Activated T-cell treated with anti-CD3 and anti-CD28 coated beads, Interleukin-2, amount 50 U/mL, for 4 hours (primary cell): ENCODE measurements at places on chromosomes 7 and 10. TPM values are rescaled to one million over a fixed set of nuclear protein-coding genes. Genes with fewer than 3 reads are reported as not detected.

Gene SFRP4
- total RNA-seq: not detected

Gene SPDYE11
- not detected for total RNA-seq

DNA sequence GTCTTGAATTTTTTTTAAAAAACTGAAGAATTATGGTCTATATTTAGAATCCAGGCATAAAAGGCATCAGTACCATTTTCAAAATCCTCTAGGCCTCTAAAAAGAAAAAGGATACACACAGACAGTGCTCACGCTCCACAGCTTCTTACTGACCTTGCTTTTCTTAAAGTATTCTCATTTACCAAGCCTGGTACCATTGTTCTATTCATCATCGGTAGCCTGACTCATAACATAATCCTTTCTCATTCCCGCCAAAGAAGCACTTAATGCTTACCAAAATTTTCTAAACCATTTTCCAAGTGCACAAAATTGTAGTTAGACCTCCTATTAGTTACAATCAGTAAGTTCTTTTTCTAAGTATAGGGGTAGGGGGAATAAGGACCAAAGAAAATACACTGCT lies 54.6 kb downstream of the ATE1 start:
- DNase-seq: no peak

DNA sequence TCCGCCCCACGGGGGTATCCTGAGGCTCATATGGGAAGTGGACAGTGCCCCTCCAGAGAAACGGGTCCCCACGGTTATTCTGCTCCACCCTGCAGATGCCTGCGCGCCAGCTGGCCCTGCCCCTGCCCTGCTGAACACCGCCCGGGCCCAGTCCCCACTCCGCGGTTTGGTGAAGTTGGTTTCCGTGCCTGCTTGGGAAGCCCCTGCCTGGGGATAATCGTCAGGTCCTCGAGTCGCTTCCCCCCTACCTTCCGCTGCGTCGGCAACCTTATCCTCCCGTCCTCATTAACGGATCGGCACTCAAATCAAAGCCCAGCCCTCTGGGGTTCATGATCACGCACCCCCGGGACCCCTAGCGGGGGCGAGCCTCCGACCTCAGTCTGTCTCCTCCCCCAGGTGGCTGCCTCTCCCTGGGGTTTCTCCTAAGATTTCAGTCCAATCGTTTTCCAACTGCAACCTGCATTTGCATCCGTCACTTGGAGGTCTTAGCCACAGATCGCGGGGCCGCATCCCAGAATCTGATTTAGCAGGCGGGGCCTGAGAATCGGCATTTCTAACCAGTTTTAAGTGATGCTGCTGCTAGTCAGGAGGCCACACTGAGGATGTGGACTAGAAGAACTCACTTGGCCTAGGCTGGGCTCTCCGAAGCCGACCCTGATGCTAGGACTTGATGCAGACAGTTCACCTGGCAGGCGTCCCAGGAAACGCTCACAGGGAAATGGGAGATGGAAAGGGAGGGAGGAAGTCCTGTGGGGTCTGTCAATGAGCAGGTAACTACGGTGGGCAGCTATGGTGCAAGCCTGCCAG lies 27.6 kb downstream of the WDR86 start:
- DNase-seq: no peak

DNA sequence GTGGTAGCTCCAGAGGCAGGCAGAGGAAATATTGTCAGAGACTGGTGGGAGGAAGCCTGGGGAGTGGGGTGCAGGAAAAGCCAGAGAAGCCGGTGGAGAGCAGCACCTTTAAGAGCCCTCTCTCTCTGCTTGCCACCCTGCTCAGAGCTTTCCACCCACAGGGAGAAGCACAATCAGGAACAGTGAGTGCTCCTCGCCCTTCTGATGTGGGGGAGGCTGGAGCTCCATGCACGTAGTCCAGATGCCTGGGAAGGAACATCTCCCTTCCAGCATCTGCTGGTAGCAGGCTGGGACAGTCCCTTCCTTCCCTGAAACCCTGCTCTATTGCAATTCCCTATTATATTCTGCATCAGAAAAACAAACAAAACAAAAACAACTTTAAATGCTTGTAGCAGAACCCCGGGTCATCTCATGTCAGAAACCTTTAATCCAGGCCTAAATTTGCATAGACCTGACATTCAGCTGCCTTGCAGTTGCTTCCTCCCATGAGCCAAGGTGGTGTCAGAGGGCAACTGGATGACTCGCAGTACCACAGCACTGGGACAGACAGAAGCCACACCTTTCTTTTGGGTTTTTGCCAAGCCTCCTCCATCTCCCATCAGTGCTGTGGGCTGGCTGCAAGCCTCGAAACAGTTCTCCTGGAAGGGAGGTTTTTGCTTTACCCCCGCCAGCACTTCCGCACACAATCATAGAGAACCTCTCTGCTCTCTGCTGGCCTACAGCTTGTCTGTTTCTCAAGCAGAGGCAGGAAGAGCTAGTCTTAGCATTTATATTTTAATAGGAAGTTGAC lies 13.1 kb downstream of the AVPI1 start:
- no peak for DNase-seq

DNA sequence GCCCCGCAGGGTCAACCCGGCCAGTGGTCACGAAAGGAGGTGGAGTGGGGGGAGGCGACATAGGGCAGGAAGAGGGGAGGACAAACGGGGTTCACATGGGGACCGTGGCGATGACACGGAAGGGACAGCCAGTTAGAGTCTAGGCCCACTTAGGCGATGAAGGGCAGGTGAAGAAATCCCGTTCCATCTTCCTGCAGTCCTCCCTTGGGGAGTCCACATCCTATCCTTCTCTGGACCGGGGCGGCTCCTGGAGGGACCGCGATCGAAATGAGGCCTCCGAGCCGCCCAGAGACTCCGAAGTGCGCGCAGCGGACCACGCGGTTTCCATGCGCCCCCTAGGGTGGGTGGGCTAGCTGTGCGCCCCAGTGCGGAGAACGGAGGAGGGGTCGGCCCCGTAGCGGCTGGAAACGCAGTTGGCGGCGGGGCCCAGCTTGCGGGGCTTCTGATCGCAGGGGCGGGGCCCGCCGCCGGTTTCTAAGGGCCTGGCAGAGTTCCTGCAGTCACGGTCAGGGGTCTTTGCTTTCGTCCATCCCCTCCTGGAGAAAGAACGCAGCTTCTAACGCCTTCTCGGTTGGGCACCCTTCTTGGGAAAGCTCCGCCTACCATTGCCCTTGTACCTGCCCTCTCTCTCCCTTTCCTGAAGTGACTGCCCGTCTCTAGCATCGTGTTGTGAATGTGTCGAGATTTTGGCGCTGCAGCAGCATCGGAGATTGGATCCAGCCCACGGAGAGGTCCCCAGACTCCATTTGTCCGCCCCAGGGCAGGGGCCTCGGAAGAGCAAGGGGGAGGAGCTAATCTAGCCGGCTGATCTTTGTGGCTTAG lies 17.9 kb upstream of the TMEM225B start:
- peak; percentile 70 for DNase-seq

DNA sequence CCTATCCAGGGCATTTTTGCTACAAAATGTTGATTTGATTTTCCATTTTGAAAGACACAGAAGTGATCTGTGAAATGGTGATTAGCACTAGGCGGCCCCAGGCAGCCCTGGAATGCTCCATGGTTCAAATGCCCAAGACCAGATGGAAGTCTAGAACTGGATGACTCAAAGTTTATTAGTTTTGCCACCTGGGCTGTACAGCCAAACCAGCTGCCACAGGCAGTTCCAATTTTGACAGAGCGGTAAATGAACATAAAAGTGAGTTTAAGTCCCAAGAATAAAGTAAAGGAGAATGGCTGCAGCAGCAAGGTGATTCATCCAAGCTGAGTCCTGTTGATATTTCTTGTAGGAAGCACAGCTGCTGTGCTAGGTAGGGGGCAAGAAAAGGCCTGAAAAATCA lies 180.5 kb downstream of the SUGCT start:
- no peak for DNase-seq

DNA sequence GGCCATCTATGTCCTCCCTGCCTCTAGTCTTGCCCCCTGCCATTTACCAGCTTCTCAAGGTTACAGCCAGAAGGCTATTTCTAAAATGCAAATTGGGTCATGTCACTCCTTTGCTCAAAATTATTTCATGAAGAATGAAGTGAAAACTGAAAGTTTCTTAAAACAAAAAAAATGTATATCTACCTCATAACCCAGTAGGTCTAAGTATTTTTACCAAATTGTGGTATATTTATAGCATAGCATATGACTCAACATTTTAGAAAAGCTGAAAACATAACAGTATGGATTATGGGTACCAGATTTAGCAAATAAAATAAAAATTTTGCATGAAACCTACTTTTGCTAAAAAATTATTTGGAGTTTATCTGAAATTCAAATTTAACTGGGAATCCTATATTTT lies 78.4 kb downstream of the SLC16A9 start:
- no peak for DNase-seq

- no peak for DNase-seq
Observed at GRCh38 chr10:23088609-23089008, 6.8 kb upstream of the MSRB2 start.
